Epithelial cell of alveolus of lung (primary cell): ENCODE measurements at places on chromosomes 5 and 9. TPM values are rescaled to one million over a fixed set of nuclear protein-coding genes. Genes with fewer than 3 reads are reported as not detected.

MYMK gene
- 1.0 TPM in 1 of 2 replicates, not detected in the other for total RNA-seq

GZMA gene
- not detected in 2 replicates for total RNA-seq

SARDH gene
- total RNA-seq: 6.7 and 9.4 TPM in 2 replicates

INSL4 gene
- total RNA-seq: not detected in 2 replicates

KIF20A gene
- total RNA-seq: 35.4 and 44.1 TPM in 2 replicates

WWC1 gene
- 3.0 and 4.9 TPM in 2 replicates for total RNA-seq

PPP2CA gene
- total RNA-seq: 58.6 and 156 TPM in 2 replicates

CCDC171 gene
- 1.0 and 1.9 TPM in 2 replicates for total RNA-seq

RANBP17 gene
- total RNA-seq: 4.4 and 5.1 TPM in 2 replicates

IGFBPL1 gene
- total RNA-seq: not detected in 2 replicates

CKMT2 gene
- total RNA-seq: 1.6 TPM in 1 of 2 replicates, not detected in the other

NKD2 gene
- total RNA-seq: 2.1 and 102 TPM in 2 replicates

AMBP gene
- total RNA-seq: not detected in 2 replicates

IL5 gene
- not detected in 2 replicates for total RNA-seq

POU5F2 gene
- 0.13 and 0.64 TPM in 2 replicates for total RNA-seq

CNTFR gene
- 1.1 TPM in 1 of 2 replicates, not detected in the other for total RNA-seq

CLIC3 gene
- total RNA-seq: 3.1 and 6.2 TPM in 2 replicates

CDC20B gene
- total RNA-seq: under 0.01 TPM in 1 of 2 replicates, not detected in the other

HMCN2 gene
- total RNA-seq: not detected in 2 replicates

IFNA2 gene
- total RNA-seq: not detected in 2 replicates

FOXD4 gene
- total RNA-seq: 0.24 and 0.65 TPM in 2 replicates

CCDC69 gene
- total RNA-seq: 3.5 and 13.6 TPM in 2 replicates

C9 gene
- not detected in 2 replicates for total RNA-seq

ADAMTS13 gene
- 0.39 and 4.0 TPM in 2 replicates for total RNA-seq

INSYN2B gene
- total RNA-seq: 14.7 and 35.2 TPM in 2 replicates

HRCT1 gene
- total RNA-seq: 0.13 and 3.4 TPM in 2 replicates

KDM3B gene
- total RNA-seq: 31.3 and 44.5 TPM in 2 replicates

OBP2B gene
- total RNA-seq: not detected in 2 replicates

HEMGN gene
- not detected in 2 replicates for total RNA-seq

UBE2QL1 gene
- not detected in 2 replicates for total RNA-seq

GKAP1 gene
- total RNA-seq: 0.39 and 3.9 TPM in 2 replicates

MOCS2 gene
- total RNA-seq: 34.3 and 35.3 TPM in 2 replicates

PCDH1 gene
- total RNA-seq: 1.4 and 7.4 TPM in 2 replicates

GADD45G gene
- total RNA-seq: 1.8 and 6.5 TPM in 2 replicates

TUBB4B gene
- 224 and 626 TPM in 2 replicates for total RNA-seq

CCDC187 gene
- total RNA-seq: not detected in 2 replicates

NXNL2 gene
- 0.52 TPM in 1 of 2 replicates, not detected in the other for total RNA-seq

NUTM2G gene
- total RNA-seq: not detected in 2 replicates

DOCK2 gene
- 1.6 and 3.6 TPM in 2 replicates for total RNA-seq
